ENCODE measurements at places on chromosomes 12 and 14.
A peak's percentile ranks its signal among the peaks of the same experiment; 100 is the strongest.

GRCh38 chr12:71536279-71536938 lies 96.8 kb downstream of the LGR5 start:
- no peak for DNase-seq

- no peak for DNase-seq
Observed at GRCh38 chr14:21347201-21347600, 36.6 kb downstream of the SUPT16H start.

DNA sequence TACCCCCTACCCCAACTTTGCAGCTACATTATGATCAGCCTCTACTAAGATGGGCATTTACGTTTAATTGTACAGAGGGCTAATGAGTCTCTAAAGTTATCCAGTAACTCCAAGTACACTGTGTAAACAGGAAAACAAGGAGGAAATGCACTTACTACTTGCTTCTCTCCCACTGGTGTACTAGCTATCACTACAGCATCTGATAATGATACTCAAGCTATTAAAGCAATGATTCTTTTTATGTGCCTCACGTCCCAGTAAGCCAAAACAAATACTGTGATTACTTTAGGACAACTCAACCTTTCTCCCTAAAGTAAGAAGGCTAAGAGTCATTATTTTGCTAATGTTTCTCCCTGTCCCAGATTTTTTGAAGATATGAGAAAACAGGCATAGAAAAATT lies 128.6 kb upstream of the CCDC175 start:
- no peak for DNase-seq

GRCh38 chr12:112826011-112826410 lies 34.5 kb downstream of the RPH3A start:
- no peak for DNase-seq

- DNase-seq = peak; percentile 2
Observed at GRCh38 chr12:93025145-93026103, 96.3 kb upstream of the EEA1 start.

GRCh38 chr12:2691006-2691344 lies 103.8 kb upstream of the FKBP4 start:
- no peak for DNase-seq

DNA sequence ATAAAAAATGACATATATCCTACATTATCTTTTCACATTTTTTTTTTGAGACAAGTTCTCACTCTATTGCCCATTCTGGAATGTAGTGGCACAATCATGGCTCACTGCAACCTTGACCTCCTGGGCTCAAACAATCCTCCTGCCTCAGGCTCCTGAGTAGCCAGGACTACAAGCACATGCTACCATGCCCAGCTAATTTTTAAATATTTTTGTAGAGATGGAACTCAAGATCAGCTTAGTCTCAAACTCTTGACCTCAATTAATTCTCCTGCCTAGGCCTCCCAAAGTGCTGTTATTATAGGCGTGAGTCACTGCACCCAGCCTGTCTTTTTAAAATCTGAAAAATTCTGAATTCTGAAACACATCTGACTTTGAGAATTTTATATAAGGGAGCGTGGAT lies 241.9 kb upstream of the DCN start:
- DNase-seq = no peak

- no peak for DNase-seq
Observed at GRCh38 chr12:5872745-5873144, 72.3 kb downstream of the ANO2 start.

- DNase-seq = no peak
Observed at GRCh38 chr12:125634813-125635212, 569.6 kb downstream of the AACS start.

DNA sequence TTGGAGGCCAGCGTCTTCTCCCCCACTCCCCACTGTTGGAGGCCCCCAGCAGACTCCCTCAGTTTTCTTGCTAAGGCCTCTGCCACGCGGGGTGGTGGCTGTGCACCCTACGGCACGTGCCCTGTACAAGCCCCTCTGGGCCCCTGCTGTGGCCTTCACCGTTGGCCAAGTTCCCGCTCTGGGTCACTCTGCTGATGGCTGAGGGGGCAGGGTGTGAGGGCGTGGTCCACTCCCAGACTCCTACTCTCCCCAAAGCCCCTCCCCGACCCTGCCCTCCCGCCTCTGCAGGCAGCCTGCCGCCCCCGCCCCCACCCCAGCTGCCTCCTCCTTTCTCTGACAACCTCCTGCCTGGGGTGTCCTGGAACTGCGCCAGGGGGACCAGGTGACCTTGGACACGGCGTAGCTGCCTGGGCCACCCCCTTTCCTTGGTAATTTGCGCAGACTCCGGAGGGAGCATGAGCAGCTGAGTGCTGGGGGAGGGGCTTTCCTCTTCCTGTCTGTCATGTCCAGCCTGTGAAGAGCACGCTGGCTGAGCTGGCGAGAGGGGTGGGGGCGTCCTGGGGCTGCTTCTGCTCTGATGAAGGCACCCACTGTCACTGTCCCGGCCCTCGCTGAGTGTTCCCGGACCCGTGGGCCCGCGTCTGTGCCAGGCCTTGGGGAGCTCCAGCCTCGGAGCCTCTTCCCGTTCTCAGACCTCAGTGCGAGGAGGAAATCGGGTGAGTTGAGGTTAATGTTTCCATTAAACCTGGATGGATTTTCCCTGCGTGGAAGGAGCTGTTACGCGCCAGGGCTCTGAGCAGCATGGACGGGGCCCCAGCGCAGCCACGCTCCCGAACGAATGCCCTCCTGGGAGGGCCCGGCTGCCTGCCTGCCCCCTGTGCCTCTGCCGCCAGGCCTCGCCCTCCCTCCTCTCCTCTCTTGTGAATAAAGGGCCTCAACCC lies 85.0 kb downstream of the KIF26A start:
- DNase-seq = no peak

DNA sequence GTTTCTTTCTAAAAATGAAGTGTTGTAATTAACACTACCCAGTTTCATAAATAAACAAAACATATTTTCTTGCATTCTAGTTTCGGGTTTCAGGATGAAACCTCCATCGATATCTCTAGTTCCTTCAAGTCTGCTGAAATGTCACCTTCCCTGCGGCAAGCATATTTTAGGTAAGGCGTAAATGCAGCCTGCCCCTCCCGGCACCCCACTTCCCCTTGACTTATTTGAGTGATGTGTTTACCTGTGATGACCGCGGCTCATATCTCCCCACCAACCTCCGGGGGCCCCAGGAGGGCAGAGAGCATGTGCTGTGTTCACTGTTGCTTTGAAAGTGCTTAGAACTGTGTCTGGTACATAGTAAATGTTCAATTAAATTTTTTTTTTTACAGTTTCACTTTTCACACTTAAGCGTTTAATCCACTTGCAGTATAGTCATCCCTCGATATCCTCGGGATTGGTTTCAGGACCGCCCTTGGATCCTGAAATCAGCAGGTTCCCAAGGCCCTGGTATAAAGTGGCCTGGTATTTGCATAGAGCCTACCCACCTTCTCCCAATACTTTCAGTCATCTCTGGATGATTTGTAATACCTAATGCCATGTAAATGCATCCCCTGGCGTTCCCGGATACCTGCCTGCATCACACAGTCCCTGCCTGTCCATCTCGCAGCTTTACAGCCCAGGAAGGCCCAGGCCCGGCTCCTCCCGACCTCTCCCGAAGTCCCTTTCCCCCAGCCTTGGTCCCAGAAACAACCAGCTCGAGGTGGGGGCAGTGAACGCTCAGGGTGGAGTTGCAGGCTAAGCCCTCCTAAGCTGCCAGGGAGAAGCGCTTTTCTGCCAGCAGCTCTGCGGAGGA lies 40.2 kb upstream of the FBRSL1 start:
- DNase-seq = no peak

DNA sequence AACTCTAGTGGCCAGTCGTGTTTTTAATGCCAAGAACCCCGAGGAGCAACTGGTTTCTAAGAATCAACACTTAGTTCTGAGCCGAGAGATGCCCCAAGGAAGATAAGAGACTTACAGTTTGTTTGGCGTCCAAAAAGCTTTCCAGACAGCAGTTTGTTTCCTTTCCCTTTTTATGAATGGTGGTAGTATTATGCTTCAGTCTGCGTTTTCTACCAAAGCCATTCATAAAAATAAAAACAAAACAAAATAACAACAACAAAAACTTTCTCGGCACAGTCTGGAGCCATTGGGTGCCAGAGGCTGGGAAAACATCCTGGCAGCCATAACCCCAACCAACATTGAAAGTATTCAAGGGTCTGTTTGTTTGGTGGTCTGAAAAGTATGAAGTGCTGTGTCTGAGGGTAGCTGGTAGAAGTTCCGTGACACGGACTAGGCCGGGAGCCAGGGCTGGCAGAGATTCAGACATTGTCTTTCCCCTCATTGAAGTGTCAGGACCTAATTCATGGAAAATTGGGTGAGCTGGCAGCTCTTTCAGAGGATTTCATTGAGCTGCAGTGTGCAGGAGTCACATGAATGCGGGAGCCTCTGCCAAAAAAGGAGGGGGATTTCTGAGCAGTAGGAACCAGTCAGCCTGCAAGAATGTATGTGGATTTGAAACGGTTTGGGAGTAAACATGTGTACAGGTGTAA lies 124.2 kb downstream of the HMGA2 start:
- DNase-seq = no peak

- DNase-seq = no peak
Observed at GRCh38 chr14:53020193-53020932, 69.5 kb upstream of the FERMT2 start.

GRCh38 chr12:126998747-126999285 lies 1268.2 kb upstream of the TMEM132C start:
- DNase-seq = no peak

DNA sequence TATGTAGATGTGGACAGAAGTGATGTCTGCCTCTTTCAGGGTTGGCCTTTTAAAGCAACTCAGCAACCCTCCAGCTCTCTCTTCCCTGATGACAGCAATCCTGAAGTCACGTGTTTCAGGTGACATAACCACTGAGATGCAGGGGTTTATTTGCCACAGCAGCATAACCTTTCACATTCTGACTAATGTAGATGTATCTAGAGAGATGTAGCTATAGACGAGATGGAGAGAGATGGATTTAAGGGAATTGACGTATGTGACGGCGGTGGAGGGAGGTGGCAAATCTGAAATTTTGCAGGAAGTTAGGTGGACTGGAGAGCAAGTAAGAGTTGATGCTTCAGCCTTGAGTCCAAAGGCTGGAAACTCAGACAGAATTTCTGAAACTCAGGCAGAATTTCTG lies 126.0 kb downstream of the ZFP36L1 start:
- no peak for DNase-seq

- no peak for DNase-seq
Observed at GRCh38 chr12:26287671-26288381, 92.5 kb downstream of the SSPN start.

GRCh38 chr12:12521044-12521485 lies 41.6 kb downstream of the DUSP16 start:
- peak; percentile 95 for DNase-seq

GRCh38 chr14:48331421-48331820 lies 656.0 kb upstream of the MDGA2 start:
- DNase-seq = no peak

GRCh38 chr12:88706286-88706685 lies 126.0 kb upstream of the KITLG start:
- no peak for DNase-seq

- no peak for DNase-seq
Observed at GRCh38 chr12:19937161-19937560, 431.2 kb upstream of the PDE3A start.

Measured in NCI-H146 (cell line).